Stimulated activated CD8-positive, alpha-beta memory T cell treated with anti-CD3 and anti-CD28 coated beads, Interleukin-12 subunit alpha, Interleukin-12 subunit beta, amount 100 ng/mL, for 4 hours (primary cell): ENCODE measurements at places on chromosomes 2 and 18.

GRCh38 chr2:241142593-241142992 lies 6.7 kb downstream of the PASK start:
- no peak for DNase-seq

DNA sequence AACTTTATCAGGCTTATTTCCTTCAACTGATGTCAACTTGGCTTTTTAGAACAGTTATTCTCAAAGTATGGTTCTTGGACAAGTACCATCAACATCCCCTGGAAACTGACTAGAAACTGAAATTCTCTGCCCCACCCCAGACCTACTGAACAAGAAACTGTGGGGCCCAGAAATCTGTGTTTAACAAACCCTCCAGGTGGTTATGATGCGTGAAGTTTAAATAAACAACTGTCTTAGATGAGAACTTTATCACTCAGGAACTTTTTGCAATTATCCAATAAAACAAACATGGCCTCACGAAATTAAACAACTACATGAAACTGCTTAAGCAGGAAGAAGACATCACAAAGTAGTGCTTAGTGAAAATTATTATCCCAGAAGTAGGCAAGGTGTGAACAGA lies 4.4 kb downstream of the HIBCH start:
- no peak for DNase-seq

GRCh38 chr2:25740810-25741381 lies 67.5 kb upstream of the DTNB start:
- DNase-seq = no peak

DNA sequence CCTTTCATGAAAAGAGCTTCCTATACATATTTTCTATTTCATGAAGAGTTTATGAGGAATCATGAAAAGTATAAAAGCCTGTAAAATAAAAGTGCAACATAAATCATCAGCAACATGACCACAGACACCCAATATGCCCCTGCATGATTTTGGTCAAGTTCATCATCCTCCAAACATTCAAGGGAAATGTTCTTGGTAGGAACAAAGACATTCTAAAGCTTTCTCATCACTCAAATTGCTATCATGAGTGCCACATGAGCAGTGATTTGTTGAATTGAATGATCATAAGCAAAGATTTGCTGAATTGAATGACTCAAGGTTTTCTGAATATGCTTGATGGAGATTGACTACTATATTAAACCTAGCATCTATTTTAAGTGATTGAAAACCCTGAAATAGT lies 172.2 kb downstream of the MBD2 start:
- DNase-seq = no peak

DNA sequence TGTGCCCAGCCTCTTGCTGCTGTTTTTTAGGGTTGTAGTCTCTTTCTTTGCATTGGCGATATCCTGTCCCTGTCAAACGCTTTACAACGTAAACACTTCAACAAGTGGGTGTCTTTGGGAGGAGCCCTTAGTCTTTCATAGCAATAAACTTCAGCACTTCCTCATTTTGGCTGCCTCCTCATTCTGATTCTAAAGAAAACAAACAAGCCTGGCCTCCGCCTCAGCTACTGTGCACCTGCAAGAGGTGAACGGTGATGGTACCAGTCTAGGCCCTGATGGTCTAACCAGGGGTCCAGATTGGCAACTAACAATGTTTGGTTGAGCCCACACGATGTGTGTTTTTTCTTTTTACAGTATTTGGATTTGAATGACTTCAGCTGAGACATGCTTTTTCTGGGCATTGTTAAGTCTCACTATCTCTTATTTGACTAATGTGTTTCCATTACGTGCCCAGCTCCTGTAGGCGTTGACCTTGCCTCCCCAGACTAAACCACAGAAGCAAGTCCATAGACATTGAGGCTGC lies 53.2 kb upstream of the CUL3 start:
- no peak for DNase-seq

GRCh38 chr18:58269931-58270330 lies 225.9 kb downstream of the NEDD4L start:
- no peak for DNase-seq

DNA sequence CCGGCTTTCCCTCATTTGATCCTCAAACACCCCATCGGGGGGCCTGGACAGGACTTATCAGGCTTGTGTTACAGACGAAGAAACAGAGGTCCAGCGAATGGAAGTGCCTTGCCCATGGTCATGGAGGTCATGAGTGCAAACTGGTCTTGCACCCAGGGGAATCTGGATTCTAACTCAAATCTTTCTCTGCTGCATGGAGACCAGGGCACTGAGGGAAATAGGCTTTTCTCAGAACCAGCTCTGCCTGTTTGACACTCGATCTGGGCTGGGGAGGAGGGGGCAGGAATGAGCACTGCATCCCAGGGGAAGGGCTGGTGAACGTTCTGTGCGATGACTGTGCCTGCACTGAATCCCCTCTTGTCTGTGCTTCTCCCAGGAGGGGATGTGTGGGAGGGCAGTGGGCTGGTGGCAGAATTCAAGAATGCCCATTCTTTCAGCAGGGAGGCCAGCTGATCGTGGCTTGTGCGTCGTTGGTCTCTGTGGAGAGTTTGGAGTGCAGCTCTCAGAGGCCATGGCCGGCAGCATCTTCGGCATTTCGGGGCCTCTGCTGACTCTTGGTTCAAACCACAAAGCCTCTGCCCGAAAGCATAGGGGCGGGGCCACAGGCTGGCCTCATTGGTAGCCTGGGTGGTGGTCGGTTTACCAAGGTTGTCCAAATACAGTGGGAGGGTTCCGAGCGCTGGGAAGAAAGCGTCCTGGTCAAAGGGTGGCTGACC lies 171.6 kb downstream of the DDX1 start:
- DNase-seq = no peak

- DNase-seq = no peak
These were observed 9.6 kb downstream of the ACKR3 start for GRCh38 chr2:236579048-236579745.

DNA sequence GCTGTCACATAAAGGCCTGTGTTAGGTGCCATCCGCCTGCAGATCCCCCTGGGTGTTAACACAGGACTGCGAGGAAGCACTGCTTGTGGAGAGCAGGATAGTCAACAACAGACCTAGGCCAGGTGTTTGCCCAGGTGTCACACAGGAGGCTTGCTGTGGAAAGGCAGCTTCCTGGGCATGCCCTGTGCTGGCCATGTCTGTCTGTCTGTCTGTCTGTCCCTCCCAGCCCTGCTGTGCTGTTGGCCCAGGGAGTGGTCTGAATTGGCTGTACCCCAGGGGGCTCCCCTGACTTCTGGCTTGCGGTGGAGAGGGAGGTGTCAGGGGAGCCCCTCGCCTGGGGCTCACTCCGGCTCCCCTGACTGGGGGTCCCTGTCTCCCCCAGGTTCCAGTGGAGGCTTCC lies 53.2 kb downstream of the SH3BP4 start:
- no peak for DNase-seq

DNA sequence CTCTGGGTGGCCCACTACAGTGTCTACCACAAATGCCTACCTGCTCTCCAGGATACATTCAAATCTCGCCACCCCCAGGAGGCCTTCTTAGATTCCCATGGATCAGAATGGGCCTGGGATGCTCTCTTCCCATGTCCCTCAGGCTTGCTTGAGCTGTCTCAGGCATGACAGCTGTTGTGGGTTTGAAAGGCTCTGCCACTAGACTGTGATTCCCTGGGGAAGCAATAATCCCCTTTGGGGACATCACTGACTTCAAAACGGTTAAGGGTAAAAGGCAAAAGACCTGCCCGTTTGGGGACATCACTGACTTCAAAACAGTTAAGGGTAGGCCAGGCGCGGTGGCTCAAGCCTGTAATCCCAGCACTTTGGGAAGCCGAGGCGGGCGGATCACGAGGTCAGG lies 35.8 kb upstream of the ZNF516 start:
- no peak for DNase-seq

- no peak for DNase-seq
These were observed 28.2 kb upstream of the NARS1 start for GRCh38 chr18:57649556-57650500.

- no peak for DNase-seq
These were observed 187.7 kb downstream of the EIPR1 start for GRCh38 chr2:3189961-3190360.

- no peak for DNase-seq
These were observed 317.8 kb downstream of the EPHA4 start for GRCh38 chr2:221254299-221254698.

GRCh38 chr2:8522687-8523086 lies 159.2 kb upstream of the ID2 start:
- no peak for DNase-seq

GRCh38 chr2:74457129-74457548 lies 1.1 kb upstream of the WBP1 start:
- no peak for DNase-seq

DNA sequence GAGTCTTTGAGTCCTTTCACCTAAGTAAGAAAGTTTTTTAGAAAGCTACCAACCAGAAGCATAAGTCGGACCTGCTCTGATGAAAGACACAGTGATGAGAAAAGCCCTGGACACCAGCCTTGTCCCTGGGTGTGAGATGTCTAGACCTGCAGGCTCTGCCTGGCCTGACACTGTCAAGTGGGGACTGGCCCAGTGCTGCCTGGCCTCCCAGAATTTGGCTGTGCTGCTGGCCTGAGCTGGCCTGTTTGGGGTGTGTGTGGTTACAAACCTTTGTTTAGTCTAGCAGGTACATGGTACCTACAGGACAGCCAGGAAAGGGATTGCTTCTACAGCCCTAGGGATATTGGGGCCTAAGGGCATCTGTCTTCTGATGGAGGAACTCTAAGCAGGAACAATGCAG lies 48.3 kb downstream of the ASB1 start:
- DNase-seq = no peak

DNA sequence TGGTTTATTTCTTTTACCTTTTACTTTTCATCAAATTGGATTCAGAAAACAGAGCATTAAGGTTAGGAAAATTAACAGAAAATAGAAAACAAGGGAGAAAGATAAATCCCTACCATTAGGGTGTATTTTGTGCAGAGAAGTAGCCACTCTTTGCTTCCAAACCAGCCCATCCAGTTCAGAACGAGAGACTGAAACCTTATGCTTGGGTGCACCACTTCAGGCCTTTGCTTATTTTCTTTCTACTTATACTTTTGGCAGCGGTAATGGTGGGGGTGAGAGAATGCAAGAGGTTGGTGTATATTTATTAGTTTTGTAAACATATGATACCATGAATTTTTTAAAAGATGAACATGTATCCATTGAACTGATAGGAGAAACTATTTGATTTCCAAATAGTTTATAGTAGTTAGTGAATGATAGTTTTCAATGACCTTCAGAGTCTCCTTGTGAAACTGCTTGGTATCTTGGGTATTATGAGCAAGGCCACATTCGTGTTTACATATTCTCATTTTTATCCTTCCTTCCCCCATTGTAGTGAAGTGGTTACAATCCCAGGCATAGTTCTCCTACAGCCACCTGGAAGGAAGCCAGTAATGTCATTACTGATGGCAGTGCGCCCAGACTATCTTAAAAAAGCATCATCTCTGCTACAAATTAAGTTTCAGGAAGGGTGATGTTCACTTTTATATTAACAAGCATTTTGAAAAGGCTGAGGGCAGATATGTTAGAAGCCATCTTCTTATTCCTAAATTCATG lies 60.8 kb downstream of the MFSD6 start:
- DNase-seq = no peak

GRCh38 chr2:75787532-75788132 lies 76.9 kb upstream of the GCFC2 start:
- DNase-seq = no peak
